Activated CD4-positive, alpha-beta T cell treated with anti-CD3 and anti-CD28 coated beads, Interleukin-2, amount 50 U/mL, for 1 hour (primary cell): ENCODE measurements at places on chromosomes 12 and 14.

DNA sequence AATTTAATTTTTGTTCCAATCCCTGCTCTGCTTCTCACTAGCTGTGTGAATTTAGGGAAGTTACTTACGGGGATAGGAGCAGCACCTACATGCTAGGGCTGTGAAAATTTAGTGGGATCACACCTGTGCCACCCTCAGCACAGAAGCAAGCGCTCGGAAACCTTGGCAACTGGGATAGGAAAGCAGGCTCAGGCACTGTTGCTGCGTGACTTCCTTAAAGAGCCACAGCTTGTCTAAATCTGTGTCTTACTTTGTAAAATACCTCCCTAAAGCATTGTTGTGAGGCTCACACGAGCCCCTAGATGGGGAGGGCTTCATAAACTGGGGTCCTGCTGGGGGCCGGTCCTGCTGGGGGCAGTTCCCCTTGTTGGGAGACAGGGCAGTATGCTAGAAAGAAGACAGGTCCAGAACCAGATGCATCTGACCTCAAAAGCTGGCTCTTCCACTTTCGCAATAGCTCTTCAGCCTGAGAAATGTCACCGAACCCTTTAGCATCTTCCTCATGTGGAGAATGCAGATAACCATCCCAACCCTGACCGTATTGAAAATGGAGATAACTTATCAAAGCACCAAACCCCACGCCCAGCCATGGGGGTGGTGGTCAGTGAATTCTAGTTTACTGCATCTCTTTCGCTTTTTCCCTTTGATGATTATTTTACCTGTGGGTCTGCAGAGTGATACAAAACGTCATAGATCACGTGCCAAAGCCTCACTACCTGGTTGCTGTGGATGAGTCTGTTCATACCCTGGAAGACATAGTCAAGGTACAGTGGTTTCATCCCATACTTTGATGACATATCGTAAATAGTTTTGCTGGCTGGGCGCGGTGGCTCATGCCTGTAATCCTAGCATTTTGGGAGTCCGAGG, 54.1 kb downstream of the AK7 start:
- no peak for DNase-seq

DNA sequence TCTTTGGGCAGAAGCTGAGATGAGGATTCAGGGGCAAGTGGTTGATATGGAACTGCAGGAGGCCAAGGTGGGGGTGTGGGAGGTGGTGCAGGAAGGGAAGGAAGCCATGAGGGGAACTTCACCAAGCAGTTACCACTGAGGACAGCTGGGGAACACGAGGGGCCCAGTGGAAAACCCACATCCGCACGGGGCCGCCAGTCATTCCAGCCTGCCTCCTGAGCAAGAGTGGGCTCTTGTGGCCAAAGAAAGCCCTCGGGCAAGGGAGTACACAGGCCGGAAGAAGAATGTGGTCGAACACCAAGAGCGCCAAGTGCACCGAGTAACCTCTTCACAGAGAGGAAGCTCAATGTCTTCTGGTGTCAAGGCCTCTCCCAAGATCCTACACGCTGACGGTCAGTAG, 252.2 kb upstream of the FOXN3 start:
- DNase-seq, result no peak

DNA sequence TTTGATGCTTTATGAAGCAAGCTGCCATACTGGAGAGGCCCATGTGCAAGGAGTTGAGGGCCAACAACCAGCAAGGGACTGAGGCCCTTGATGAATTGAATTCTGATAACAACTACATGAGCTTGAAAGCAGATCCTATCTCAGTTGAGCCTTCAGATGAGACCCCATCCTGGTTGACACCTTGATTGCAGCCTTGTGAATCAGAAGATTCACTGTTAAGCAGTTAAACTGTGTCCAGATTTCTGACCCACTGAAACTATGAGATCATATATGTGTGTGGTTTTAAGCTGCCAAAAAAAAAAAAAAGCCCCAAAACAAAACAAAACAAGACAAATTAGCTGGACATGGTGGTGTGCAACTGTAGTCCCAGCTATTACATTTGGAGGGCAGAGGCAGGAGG, 42.1 kb downstream of the GPR19 start:
- DNase-seq, result no peak

DNA sequence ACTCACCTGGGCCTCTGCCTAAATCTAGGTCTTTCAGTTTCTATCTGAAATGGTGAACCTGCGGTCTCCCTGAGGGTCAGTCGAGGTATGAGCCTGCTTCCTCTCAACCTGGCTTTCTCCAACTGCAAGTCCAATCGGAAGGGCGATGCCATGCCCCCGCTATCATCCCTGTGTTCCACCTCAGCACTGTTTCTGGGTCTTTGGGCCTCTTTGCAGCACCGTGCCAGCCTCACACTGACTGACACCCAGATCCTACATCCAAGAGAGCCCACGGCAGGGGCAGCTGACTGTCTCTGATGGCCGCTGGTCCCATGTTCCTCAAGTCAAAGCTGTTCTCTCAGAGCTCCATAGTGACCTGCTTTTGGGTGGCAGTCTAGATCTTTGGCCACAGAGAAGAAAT, 120.7 kb downstream of the PAPOLA start:
- no peak for DNase-seq

DNA sequence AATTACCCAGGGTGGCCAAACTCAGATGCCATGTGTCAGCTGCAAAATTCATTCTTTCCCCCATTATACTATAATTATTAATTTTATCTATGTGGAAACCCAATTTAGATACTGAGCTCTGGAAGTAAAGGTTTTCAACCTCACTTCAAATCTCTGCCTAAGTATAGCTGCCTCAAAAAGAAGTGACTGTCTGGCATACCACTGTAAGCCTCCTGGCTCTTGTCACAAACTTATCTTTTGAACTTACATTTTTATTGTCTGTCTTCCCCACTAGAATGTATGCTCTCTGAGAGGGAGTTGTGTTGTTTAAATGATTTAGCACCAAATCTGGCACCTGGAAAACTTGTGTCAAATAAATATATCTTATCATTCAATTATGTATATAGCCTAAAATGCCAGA, 16.1 kb upstream of the PRICKLE1 start:
- no peak for DNase-seq

GRCh38 chr12:109088818-109089217, 4.5 kb downstream of the ALKBH2 start:
- DNase-seq, result no peak

- DNase-seq, result no peak
Observed at GRCh38 chr12:67811437-67812361, 163.2 kb downstream of the DYRK2 start.

- DNase-seq, result no peak
Observed at GRCh38 chr14:34853041-34853440, 22.1 kb downstream of the BAZ1A start.

DNA sequence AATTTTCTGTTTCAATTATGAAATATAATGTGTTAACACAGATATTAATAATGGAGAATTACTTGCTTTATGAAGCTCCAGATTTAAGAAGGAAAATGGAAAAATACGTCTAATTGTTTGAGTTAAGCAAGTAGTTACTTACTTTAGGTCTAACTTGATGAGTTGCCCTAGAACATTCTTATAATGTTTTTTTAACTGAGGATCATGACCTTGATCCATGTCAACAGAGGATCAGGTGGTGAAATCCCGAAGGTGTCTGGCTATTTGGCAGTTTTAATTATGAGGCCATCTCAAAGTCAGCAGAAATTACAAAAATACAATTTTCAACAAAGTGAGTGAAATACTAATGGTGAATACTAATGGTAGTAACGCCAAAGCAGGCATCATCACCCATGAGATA, 57.0 kb upstream of the REP15 start:
- DNase-seq, result no peak

DNA sequence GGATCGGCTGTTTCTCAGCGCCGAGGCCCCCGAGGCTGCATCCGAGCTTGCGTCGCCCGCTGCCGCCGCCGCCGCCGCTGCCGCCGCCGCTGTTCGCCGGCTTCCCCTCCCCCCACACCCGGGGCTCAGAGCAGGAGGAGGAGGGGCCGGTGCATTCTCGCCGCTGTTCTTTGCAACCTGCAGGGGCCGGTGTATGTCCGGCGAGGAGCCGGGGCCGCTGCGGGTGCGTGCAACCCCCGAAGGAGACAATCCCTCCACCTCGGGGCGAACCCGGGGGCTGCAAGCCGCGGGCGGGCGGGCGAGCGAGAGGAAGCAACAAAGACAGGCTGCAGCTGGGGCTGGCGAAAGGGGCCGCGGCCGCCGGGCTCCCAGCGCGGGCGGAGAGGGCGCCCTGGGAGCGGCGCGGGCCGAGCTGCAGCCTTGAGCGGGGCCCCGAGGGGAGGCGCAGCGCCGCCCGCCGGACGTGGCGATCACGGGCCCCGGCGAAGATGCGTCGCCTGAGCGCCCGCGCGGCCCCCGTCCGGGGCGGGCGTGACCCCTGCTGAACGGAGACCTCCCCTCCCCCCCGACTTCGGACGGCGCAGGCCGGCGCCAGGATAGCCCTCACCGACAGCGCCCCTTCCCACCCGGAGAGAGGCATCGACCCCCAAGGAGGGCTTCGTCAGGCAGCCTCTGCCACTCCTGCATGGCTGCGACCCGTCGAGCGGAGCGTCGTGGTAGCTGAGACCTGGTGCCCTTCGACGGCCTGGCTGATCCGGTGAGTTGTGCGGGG, 702 bp downstream of the FAM222A start:
- peak; percentile 56 for DNase-seq

GRCh38 chr14:61754627-61755381, 7.4 kb upstream of the SNAPC1 start:
- DNase-seq, result no peak

DNA sequence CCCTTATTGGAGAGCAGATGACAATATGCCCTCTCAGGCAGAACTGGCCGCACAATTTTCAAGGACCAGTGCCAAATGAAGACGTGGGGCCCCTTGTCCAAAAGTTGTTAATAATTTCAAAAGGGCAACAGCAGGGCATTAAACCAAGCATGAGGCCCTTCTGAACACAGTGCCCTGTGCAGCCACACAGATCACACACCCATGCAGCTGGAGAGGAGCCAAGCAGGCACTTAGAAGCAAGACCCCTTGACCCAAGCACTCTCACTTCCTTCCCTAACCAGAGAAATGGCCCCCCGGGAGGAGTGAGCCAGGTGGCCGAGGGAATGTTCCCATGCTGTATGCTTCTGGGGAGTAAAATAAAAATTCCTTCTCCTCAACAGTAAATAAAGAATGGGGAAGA, 114.0 kb upstream of the TMPO start:
- no peak for DNase-seq

DNA sequence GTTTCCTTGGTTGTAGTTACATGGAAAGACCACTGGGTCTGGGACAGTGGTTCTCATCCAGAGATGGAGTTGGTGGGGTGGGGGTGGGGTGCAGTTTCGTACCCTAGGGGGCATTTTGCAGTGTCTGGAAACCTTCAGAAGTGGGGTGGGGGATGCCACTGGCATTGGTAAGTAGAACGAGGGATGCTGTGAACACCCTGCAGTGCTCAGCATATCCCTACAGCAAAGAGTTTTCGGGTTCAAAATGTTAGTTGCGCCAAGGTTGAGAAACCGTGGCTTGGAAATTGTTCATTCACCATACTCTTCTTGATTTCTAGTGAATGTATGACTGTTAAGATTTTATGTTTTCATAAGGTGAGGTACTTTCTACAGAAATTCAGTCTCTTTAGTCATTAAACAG, 28.7 kb downstream of the TRAF3 start:
- DNase-seq, result no peak

DNA sequence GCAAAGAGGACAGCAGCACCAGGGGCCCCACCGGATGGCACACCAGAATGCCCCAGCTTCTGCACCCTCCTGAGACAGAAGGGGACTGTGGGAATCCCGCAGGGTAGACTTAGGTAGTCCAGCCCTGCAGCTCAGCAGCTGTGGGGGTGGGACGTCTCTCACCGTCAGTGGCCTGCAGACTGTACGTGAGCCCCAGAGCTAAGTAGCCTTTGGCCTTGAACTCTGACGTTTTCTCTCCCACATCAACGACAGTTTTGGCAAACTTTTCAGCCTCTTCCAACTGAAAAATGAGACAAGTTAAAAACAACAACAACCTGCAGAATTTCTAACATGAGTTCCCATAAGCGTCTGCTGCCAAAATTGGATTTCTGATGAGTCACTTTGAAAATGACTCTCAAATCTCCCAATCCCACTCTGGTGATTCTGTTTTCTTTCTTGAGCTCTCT, 161.4 kb downstream of the TTC7B start:
- DNase-seq, result no peak

GRCh38 chr14:66746316-66747006, 238.5 kb downstream of the GPHN start:
- DNase-seq, result no peak

GRCh38 chr12:34406228-34406995, 384.1 kb downstream of the ALG10 start:
- no peak for DNase-seq
